CD4-positive, alpha-beta T cell treated with Interleukin-21 for 1 hour (primary cell): ENCODE measurements at places on chromosomes 5 and 9.
A peak's percentile ranks its signal among the peaks of the same experiment; 100 is the strongest.

DNA sequence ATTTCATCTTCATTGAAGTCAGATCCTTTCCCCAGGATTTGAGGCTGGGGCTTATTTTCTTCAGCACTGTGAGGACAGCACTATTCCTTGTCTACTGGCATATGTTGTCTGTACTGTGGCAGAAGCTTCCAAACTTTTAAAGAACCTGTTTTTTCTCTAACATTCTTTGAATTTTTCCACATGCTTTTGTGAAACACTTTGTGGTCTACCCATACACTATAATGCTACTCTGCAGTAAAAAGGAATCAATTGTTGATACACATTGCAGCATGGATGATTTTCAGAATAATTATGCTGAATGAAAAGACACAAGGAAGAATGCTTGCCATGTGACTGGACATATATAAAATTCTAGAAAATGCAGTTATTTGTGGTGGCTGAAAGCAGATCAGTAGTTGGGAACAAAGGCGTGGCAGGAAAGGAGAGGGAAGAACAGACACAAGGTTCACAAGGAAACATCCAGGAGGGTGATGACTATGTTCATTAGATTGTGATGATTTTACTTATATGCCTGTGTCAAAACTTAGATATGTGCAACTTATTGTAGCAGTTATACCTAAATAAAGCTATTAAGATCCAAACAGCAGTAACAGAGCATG, 96.8 kb downstream of the WNK2 start:
- DNase-seq: no peak

- DNase-seq: no peak
These were observed 323.0 kb downstream of the SPOCK1 start for GRCh38 chr5:137176126-137176525.

DNA sequence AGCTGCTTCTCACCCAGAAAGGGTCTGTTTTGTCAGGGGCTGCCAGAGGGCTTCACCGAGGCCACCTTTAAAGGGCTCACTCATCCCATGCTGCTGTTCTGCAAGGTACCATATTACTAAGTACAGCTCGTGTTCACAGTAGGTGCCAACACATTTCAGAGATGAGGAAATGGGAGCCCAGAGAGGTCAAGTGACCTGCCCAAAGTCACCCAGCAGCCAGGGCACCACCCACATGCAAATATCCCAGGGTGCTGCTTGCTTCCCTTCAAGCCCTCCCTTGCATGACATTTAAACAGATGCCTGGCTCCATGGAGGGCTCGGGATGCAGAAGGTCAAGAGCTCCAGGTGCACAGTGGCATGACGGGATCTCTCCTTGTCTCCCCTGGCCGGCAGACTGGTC, 123.5 kb upstream of the SARDH start:
- no peak for DNase-seq

- DNase-seq: no peak
These were observed 103.1 kb downstream of the EPB41L4A start for GRCh38 chr5:112316006-112316405.

- no peak for DNase-seq
These were observed 5.3 kb upstream of the BICD2 start for GRCh38 chr9:92769990-92770359.

DNA sequence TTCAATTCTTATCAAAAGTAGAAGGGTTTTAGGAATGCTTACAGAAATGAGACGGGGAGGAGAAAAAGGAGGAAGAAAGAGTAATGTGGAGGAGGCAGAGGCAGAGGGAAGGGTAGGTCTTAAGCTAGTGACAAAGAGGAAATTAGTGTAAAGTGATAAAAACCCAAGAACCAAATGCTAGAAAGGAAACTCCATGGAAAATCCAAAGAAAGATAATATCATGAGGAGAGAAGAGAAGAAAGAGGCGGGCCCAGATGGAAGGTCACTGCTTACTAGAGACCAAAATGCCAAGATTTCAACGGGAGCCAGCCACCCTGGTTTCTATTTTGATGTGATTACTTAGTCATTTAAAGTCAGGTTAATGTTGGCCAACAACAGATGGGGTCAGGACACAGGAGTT, 68.6 kb upstream of the IL12B start:
- no peak for DNase-seq

- peak; percentile 86 for DNase-seq
These were observed 948 bp upstream of the FAM53C start for GRCh38 chr5:138336952-138337684.

DNA sequence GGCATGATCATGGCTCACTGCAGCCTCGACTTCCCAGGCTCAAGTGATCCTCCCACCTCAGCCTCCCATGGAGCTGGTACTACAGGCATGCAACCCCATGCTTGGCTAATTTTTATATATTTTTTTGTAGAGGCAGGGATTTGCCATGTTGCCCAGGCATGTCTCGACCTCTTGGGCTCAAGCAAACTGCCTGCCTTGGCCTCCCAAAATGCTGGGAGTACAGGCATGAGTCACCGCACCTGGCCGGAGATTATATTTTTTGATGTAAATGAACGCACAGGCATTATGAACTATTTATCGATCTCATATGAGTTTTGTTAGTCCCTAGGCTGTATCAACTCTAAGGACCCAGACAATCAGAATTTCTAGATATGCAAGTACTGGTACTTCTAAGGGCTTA, 25.5 kb upstream of the CEP120 start:
- DNase-seq: no peak

- DNase-seq: no peak
These were observed 44.7 kb upstream of the PCSK5 start for GRCh38 chr9:75845806-75846205.

- no peak for DNase-seq
These were observed 5.2 kb upstream of the PKN3 start for GRCh38 chr9:128696923-128697707.

DNA sequence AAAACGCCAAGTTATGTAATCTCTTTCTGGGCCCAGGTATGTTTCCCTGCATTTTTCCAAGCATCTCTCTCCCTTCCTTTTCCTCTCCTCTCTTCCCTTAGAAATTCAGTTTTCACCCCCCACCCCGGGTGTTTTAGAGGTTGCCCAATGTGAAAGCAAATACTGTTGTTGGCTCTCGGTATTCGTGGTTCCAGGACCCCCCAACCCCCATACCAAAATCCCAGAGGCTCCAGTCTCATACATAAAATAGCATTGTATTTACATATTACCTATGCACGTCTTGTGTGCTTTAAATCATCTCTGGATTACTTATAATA, 48.8 kb downstream of the ACER2 start:
- no peak for DNase-seq

DNA sequence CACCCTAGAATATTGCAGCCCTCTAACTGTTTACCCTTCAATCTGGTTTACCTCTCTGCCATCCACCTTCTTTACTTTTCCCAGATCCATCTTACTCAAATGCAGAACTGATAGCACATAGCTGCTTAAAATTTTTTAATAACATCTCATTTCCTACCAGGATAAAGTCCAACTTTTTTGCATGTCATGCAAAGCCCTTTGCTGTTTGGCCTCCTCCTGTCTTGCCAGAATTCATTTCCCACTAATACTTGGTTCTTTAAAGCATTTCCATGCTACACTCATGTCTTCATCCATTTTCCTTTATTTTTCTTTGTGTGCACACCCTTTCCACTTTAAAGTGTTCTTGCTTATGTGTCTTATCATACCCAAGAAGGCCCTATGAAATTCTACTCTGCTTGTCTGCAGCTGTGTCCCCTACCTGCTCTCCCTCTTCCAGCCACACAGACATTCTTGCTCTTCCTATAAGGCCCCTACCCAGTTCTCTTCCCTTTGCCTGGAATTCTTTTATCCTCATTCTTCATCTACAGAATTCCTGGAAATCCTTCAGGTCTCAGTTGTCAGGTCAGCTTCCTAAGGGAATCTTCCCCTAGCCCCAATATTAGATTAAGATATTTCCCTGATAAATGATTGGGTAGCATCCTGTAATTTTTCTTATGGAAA, 50.3 kb downstream of the TLE4 start:
- no peak for DNase-seq

- DNase-seq: peak; percentile 16
These were observed 68.8 kb downstream of the ELL2 start for GRCh38 chr5:95892784-95893354.

GRCh38 chr5:95669540-95669939, 13.3 kb downstream of the SPATA9 start:
- DNase-seq: no peak

DNA sequence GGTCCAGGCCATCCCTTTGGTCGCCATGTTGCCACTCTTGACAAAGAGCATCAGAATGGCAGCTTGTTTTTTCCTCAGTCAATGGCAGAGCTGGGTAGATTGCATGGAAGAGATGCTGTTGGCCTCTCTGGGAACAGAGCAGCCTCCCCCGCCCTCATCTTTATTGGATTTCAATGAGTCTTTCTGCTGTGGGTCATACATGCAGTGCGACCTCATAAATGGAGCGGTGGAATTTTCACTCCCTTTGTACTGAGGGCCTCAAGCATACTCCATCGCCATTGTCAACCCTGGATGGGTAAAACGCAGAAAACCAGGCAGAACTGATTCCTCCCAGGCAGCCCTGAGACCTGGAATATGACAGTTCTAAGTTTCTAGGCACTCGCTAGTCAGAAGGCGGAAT, 71.8 kb downstream of the ZNF618 start:
- DNase-seq: no peak

- DNase-seq: no peak
These were observed 29.9 kb downstream of the SKP1 start for GRCh38 chr5:134146651-134147518.

- DNase-seq: no peak
These were observed 198.9 kb downstream of the FANCC start for GRCh38 chr9:95118596-95118995.

GRCh38 chr5:124492444-124493224, 253.8 kb downstream of the ZNF608 start:
- DNase-seq: no peak

DNA sequence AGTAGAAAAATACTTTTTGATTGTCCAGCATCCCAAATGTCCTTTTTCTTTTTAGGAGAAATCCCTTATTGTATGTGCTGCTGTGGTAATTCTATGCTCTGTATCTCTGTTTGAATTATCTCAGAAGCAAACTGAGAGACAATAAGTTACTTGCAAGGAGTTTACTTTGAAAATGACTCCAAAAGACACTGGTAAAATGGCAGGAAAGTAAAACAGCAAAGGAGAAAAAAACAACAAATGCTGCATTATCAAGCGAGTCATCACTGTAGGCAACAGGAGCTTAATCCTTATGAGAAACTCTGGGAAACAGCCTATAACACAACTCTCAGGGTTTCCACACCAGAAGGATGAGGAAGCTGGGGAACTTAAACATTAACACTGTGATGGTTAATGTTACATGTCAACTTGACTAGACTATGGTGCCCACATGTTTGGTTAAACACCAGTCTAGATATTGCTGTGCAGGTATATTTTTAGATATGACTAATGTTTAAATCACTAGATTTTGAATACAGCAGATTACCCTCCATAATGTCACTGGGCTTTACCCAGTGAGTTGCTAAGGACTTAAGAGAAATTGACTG, 92.6 kb upstream of the GAS1 start:
- no peak for DNase-seq

DNA sequence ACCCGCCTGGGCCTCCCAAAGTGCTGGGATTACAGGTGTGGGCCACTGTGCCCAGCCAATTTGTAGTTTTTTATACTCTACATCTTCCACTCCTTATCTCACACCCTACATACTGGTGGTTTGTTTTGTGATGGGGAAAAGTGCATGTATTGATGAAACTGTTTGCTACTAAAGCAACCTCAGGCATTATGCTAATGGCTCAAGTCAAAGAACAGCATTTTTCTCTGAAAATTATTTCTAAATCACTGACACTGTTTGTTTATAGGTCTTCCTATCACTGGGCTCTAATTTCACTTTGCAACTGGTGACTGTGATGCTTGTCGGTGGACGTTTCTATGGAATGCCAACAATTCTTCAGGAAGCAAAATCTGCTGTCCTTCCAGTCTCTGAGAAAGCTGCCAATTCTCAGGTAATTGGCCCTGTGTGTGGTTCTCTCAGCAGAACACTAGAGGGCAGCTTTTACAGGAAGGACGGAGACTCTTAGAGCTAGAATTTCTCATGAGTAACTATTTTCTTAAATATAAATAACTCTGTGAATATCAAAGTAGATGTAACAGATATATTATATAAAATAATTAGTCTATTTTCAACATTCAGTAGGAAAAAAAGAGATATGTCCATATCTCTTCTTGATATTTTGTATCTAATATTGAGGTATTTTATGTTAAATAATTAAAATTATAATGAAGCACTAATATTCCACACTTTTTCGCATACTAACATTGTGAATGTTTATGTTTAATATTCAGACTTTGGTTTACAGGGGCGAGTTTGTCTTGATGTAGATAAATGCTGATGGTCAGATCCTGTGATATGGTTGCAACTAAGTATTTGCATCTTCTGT, 244.1 kb downstream of the ADGRV1 start:
- peak; percentile 14 for DNase-seq
